ENCODE measurements at places on chromosomes 3 and 15. TPM values are rescaled to one million over a fixed set of nuclear protein-coding genes. Genes with fewer than 3 reads are reported as not detected.

Gene CPN2
- total RNA-seq, result 2.4 TPM

Gene LYSMD4
- total RNA-seq, result 9.8 TPM

Gene SLC12A1
- total RNA-seq, result not detected

Gene SEMA7A
- total RNA-seq, result 1.5 TPM

Gene CKMT1B
- not detected for total RNA-seq

Gene THSD4
- 95.8 TPM for total RNA-seq

Gene P2RY12
- 0.74 TPM for total RNA-seq
